ENCODE measurements at places on chromosomes 6 and 20.

- ATAC-seq: no peak
Measured at GRCh38 chr20:49338061-49338460, 60.2 kb upstream of the ZNFX1 start.

DNA sequence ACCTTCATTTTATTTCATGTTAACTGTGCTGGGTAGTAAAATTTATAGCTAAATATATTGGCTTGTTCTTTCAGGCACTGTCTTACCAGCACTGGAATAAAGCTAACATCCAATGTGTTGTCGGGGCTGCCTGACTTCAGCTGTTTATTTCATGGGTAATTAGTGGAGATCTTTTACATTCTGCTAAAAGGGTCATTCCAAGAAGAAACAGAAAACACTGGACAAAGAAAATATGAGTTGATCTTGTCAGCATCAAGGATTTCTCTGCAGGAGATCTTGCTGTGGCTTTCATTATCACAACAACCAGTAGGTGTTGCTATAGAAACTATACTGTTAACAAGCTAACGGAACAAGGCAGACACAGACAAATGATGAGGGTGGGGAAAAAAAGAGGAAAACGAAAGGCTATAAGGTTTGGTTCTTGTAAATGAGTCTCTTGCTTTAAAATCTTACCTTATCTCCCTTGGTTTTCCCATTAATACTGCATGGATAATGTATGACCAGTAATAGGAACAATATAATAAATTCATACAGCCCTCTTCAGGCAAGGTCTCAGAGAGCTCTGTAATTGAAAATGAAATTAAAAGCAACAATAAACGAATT lies 206.8 kb downstream of the SIM1 start:
- ATAC-seq: no peak

DNA sequence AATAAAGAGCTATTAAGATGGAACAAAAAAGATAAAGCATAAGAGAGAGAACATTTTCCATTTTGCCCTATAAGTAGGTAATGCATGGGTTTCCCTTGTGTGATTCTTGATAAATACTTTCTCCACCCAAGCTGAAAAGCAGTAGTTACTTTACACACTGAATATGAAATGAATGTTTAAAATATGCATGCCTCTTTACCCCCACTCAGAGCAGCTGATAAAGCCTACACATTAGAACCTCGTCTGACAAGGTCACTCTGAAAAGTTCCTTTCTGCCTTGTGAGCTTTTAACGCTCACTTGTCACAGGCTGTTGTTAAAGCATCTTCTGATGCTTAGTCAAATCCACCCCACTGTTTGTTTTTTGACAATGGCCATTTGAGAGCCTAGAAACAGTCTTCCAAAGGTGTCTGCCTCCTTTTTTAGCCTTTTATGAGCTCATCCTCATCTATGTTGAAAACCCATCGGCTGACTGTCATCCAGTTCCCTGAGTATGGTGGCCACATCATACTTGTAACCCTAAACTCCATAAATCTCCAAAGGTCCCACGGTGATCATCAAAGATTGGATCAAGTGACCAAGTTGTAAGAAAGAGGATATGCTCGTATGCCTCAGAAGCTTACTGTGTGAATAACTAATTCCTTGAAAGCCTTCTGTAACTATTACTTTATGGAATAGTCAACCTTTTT lies 102.8 kb downstream of the ATXN1 start:
- peak; percentile 4 for ATAC-seq

DNA sequence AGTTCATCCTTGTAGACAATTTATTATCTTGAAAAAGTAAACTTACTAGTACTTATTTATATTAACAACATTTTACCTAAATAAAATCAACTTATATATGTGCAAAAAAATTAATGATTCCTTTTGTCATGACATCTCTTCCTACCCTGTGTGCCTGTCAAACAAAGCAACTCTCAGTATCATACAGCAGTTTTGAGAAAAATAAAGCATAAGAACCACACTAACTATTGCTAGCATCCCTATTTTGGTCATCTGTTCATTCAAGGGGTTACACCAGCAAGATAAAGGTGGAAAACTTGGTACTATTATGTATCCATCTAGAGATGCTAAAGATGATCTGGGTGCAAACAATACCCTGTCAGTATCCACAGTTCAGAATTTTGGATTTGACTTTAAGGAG lies 7.4 kb upstream of the HLA-DRB1 start:
- peak; percentile 48 for ATAC-seq

- ATAC-seq: peak; percentile 99
Measured at GRCh38 chr6:156828280-156828703, 51.1 kb downstream of the ARID1B start.

- ATAC-seq: no peak
Measured at GRCh38 chr6:144314562-144314961, 29.4 kb downstream of the UTRN start.

GRCh38 chr20:46670585-46671584 lies 18.4 kb downstream of the TP53RK start:
- no peak for ATAC-seq

DNA sequence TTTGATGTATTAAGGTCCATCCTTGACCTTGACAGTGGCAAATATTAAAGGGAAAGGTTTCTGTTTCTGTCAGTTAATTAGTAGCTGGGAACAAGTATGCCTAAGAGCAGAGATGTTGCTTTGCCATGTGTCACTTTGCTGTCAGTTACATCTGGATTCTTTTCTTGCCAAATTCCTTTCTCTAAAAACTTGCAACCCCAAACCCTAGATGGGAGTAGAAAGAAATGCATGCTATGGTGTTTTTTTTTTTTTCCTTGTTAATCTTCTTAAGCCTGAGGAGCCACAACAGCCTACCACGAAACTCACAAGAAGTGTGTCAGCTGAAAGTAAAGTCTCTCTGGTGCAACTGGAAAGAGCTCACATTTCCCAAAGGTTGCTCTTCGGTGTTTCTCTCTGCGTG lies 18.0 kb upstream of the CLDN20 start:
- no peak for ATAC-seq

GRCh38 chr6:170139531-170139930 lies 151.3 kb downstream of the DLL1 start:
- ATAC-seq: no peak

GRCh38 chr6:89299466-89299850 lies 15.6 kb downstream of the GABRR2 start:
- no peak for ATAC-seq

GRCh38 chr6:118649918-118650581 lies 1.3 kb downstream of the CEP85L start:
- no peak for ATAC-seq

Data from activated T-helper 17 cell treated with anti-CD3 and anti-CD28 coated beads, Interleukin-2, amount 50 U/mL, for 72 hours (primary cell).